Activated gamma-delta T cell treated with Interleukin-2 at 50 U/mL for 16 hours (primary cell): ENCODE measurements at places on chromosomes 3 and 15.
A peak's percentile ranks its signal among the peaks of the same experiment; 100 is the strongest.

- no peak for DNase-seq
Measured at GRCh38 chr15:57527382-57528091, 64.2 kb upstream of the MYZAP start.

DNA sequence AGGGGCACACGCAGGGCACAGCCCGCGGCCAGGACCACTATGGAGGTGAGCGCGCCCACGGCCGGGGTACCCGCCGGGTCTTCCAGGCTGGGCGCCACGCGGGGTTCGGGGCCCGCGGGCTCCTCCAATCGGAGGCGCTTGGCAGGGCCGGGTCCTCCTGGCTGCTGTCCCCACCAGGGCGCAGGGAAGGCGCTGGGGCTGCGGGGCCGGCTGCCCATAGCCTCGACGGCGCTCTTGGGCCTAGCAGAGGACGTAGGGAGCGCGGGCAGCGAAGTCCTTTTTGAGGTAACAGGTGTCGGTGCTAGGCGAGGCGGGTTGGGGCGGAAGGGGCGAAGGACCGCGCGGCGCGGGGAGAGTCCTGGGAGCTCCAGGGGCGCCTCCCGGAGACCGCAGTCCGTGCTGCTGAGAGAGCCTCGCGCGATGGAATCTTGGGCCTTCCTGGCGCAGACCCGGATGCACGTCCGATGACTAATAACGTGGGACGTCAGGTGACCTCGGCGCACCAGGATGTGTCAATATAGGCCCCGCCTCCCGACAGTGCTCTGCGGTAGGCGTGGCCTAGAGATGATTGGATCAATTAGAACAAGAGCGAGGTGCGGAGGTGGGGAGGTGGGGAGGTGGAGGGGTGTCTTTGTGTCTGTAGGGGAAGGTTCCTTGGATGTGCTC lies at the start of gene PRR23A:
TSS of gene PRR23A (minus strand) at position 218 of the 666 bp plus-strand sequence. CDS start at position 218, 0 bp downstream.
- no peak for DNase-seq

DNA sequence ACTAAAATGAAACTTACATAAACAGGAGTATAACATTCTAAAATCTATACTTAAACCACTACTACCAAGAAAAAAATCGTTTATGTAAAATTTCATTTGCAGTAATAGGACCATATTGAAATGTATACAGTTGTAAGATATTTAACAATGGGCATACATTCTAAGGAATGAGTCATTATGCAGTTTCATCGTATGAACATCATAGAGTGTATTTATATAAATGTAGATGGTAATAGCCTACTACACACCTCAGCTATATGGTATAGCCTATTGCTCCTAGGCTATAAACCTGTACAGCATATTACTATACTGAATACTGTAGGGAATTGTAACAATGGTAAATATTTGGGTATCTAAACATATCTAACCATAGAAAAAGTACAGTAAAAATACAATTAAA lies 79.5 kb downstream of the DPH6 start:
- no peak for DNase-seq

- DNase-seq: no peak
Measured at GRCh38 chr15:79635149-79635771, 203.1 kb downstream of the MINAR1 start.

- DNase-seq: no peak
Measured at GRCh38 chr3:104676241-104676640, 690.5 kb upstream of the ALCAM start.

GRCh38 chr3:145817870-145818483 lies 343.0 kb downstream of the PLOD2 start:
- no peak for DNase-seq

DNA sequence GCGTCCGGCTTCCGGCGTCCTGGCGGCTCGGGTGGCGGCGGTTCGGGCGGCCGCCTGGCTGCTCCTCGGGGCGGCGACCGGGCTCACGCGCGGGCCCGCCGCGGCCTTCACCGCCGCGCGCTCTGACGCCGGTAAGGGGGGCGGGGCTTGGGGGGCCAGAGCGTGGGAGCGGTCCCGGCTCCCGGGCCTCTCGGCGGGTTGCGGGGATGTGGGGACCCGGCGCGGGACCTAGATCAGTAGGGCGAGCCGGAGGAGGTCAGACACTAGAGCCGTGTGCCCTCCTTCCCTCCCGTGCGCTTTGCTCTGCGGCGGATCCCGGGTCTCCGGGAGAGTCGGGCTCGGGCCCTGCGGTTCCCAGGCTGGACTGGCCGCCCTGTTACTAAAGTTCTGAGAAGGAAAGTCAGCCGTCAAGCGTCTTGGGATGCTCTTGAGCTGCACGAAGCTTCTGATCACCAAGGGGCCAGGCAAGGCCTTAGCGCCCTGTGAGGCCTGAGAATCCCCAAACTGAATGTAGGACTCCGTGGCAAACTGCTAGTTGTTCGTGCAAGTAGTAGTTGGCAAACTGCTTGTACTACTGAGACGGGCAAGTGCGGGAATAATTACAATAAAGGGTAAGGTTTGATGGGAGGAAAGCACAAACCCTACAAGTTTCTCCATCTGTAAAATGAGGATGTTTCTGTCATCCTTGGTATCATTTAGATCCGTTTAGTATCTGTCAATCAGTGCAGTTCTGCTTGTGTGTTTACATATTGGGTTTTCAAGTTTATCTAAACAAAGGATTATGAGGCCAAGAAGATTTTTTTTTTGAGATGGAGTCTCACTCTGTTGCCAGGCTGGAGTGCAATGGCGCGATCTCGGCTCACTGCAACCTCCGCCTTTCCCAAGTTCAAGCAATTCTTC lies 587 bp downstream of the PIGX start:
- peak; percentile 64 for DNase-seq

DNA sequence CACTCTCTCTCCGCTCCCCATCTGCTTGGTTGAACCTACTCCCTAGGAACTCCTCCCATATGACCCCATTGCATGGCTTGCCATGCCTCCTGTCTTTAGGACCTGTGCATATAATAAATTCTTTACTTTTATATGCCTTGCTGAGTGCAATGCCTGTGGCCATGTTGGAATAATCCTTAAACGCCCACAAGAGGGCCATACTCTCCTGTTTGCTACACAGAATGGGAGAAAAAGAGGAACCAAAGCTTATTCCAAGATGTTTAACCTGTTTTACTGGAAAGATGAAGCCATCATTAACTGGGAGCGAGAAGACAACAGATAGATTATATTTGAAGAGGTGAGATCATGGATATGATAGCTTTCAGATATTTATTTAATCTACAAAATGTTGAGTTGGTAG lies 1097.8 kb downstream of the NAALADL2 start:
- DNase-seq: no peak

GRCh38 chr15:85072917-85073316 lies 91.3 kb downstream of the PDE8A start:
- no peak for DNase-seq

GRCh38 chr3:167798443-167798842 lies 62.9 kb downstream of the SERPINI1 start:
- no peak for DNase-seq

GRCh38 chr3:193134856-193135255 lies 106.2 kb upstream of the PLAAT1 start:
- no peak for DNase-seq

DNA sequence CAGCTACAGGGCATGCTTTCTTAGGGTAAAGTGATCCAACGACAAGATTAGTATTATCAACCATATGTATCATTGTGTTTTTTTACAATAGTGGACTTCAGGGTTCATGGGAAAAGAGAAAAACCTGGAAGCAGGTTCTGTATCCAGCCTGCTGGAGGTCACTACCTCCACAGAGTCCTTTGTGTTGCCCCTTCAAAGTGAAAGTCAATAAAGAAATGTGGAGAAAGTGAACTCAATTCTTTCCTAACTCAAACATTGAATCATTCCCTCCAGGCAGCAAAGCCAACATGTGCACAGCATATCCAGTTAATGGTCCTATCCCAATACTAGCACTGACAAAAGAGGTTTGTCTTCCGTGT lies 45.4 kb downstream of the FGF7 start:
- no peak for DNase-seq

DNA sequence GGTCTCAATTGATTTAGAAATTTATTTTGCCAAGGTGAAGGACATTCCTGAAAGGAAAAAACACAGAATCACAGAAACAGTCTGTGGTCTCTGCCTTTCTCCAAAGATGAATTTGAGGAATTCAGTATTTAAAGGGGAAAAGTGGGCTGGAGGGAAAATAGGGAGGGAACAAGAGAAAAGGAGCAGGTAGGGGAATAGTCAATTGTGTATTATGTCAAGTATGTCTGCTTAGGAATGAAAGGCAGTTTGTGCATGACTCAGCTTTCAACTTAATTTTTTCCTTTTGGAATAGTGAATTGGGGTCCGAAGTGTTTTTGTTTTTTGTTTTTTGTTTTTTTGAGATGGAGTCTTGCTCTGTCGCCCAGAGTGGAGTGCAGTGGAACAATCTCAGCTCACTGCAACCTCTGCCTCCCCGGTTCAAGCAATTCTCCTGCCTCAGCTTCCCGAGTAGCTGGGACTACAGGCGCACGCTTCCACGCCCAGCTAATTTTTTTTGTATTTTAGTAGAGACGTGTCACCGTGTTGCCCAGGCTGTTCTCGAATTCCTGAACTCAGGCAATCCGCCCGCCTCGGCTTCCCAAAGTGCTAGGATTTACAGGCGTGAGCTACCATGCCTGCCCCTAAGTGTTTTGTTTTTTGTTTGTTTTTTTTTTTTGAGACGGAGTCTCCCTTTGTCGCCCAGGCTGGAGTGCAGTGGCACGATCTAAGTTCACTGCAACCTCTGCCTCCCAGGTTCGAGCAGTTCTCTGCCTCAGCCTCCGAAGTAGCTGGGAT lies 74.1 kb upstream of the MAP4 start:
- no peak for DNase-seq
